Stomach (tissue), 19 donors: ENCODE measurements at places on chromosomes 7 and 10.

- peaks cover 10% of the 10 kb centered on the region for H3K4me1 ChIP-seq
- DNase-seq = no peak
- peak overlapping the region; percentile 5 for H3K27ac ChIP-seq
- no peaks in the 10 kb centered on the region for H3K27me3 ChIP-seq
- H3K36me3 ChIP-seq = no peaks in the 10 kb centered on the region
Measured at GRCh38 chr10:34102237-34102673, 712.8 kb downstream of the PARD3 start.

DNA sequence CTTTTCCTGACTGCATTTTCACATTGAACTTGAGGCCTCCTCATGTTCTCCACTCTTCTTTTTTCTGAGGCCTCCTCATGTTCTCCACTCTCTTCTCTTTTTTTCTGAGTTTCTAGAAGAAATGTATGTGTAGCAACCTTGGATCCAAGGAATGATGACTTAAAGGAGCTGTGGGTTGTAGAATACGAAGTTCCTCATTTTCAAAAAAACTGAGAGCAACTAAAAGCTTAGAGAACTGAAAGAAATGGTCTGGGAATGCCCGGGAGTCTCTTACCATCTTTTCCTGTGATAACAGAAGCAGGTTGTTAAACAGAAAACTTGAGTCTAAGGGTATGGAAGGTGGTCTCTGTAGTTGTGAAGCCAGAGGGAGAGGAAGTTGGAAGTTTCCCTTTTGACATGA, 32.8 kb downstream of the MRPS33 start:
- no peaks in the 10 kb centered on the region for H3K27me3 ChIP-seq
- H3K27ac ChIP-seq = no peak overlapping the region
- no peaks in the 10 kb centered on the region for H3K4me1 ChIP-seq

GRCh38 chr7:49127359-49127913, 203.1 kb downstream of the CDC14C start:
- H3K27ac ChIP-seq = no peak overlapping the region
- H3K36me3 ChIP-seq = no peaks in the 10 kb centered on the region
- H3K4me1 ChIP-seq = no peaks in the 10 kb centered on the region
- no peak for DNase-seq

- no peak overlapping the region for H3K4me3 ChIP-seq
- peak overlapping the region; percentile 99 for H3K27ac ChIP-seq
- H3K4me1 ChIP-seq = peaks cover 37% of the 10 kb centered on the region
Measured at GRCh38 chr10:63627881-63628296, 106.7 kb downstream of the REEP3 start.

- H3K27ac ChIP-seq = no peak overlapping the region
- DNase-seq = no peak
- no peak overlapping the region for H3K4me3 ChIP-seq
- H3K36me3 ChIP-seq = no peaks in the 10 kb centered on the region
- H3K27me3 ChIP-seq = no peaks in the 10 kb centered on the region
- H3K4me1 ChIP-seq = no peaks in the 10 kb centered on the region
Measured at GRCh38 chr7:142822714-142823113, 32.2 kb upstream of the EPHB6 start.

DNA sequence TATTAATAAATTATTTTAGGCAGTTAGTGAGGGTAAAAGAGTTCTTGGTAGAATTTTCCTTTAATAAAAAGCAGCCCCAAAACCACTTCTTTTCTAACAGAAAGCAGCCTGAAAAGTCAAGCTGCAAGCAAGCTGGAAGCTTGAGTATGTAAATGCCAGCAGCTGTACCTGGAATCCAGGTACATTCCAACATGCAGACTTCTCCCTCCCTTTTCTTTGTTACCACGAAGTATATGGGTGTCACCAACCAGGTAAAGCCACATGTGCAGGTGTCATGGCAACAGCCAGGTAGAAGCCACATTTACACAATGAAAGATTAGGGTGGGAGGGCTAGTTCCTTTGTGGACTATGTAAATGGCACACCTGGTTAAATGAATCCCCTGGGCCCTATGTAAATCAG, 114.6 kb downstream of the EPC1 start:
- no peaks in the 10 kb centered on the region for H3K27me3 ChIP-seq
- H3K27ac ChIP-seq = no peak overlapping the region
- no peak overlapping the region for H3K4me3 ChIP-seq
- H3K36me3 ChIP-seq = no peaks in the 10 kb centered on the region
- H3K4me1 ChIP-seq = no peaks in the 10 kb centered on the region

- H3K4me1 ChIP-seq = no peaks in the 10 kb centered on the region
- H3K27ac ChIP-seq = no peak overlapping the region
- H3K27me3 ChIP-seq = no peaks in the 10 kb centered on the region
- DNase-seq = no peak
- no peak overlapping the region for H3K4me3 ChIP-seq
- H3K36me3 ChIP-seq = no peaks in the 10 kb centered on the region
Measured at GRCh38 chr7:35446091-35446490, 192.2 kb upstream of the TBX20 start.

DNA sequence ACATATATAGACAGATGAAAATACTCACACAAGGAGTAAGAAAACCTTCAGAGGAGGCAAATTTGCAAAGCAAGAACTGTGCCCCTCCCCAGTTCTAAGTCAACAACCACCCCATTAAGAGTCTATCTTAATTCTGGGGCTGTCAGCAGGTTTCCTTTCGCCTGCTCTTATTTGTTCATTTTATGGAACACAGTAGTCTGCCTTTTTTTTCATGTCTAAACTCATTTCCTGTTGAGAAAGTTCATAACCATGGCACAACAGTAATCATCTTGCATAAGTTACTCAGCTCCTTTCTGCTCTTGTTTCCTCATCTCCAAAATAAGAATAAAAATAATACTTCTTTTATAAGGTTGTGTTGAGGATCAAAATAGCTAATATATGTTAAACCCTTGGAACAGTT, 25.8 kb upstream of the AMPH start:
- no peaks in the 10 kb centered on the region for H3K27me3 ChIP-seq
- H3K36me3 ChIP-seq = no peaks in the 10 kb centered on the region
- DNase-seq = no peak
- H3K27ac ChIP-seq = no peak overlapping the region

- H3K4me3 ChIP-seq = no peak overlapping the region
- H3K27me3 ChIP-seq = no peaks in the 10 kb centered on the region
- H3K4me1 ChIP-seq = peaks cover 8% of the 10 kb centered on the region
Measured at GRCh38 chr7:92611735-92612134, 21.5 kb upstream of the FAM133B start.

DNA sequence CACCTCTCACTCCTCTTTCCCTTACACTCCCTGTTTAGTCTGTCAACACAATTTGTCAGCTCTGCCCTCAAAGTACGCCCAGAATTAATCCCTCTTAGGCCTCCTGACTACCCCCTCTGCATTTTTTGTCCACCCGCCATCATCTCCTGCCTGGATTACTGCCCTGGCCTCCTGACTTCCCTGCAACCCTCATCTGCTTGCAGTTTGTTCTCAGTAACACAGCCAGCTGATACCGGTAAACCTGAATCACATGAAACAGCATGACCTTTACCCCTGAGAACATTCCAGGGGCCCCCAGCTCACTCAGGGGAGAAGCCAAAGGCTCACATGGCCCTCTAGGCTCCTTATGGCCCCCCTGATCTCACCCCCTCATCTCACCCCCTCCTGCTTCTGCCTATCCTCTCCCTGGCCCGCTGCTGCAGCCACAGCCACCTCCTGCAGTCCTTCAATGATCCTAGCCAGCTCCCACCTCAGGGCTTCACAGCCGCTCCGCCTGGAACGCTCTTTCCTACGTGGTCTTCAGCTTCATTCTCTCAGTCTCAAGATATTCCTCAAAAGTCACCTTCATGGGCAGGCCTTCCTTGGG, 8.9 kb downstream of the C10orf53 start:
- H3K4me1 ChIP-seq = no peaks in the 10 kb centered on the region
- no peak for DNase-seq
- peaks cover 34% of the 10 kb centered on the region for H3K27me3 ChIP-seq
- H3K36me3 ChIP-seq = no peaks in the 10 kb centered on the region
- H3K27ac ChIP-seq = no peak overlapping the region
- H3K4me3 ChIP-seq = no peak overlapping the region

DNA sequence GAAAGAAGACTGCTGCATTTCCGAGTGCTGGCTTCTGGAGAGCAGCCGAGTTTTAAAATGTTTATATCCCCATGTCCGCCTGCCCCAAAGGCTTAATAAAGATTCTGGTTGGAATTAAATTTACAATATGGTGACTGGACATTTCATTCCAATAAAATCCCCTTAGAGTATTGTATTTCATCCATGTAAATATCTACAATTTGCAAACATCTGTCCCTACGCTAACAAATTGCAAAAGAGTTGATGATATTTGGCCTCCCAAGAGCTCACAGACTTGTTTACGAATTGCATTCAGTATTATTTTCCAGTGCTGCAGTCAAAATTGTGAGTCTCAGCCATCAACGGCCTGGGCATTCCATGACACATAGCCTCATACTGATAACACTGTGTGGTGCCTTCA, 50.1 kb downstream of the PLEKHS1 start:
- no peak overlapping the region for H3K4me3 ChIP-seq
- no peaks in the 10 kb centered on the region for H3K27me3 ChIP-seq
- peaks cover 23% of the 10 kb centered on the region for H3K4me1 ChIP-seq

GRCh38 chr7:29797112-29797944, 9.0 kb upstream of the WIPF3 start:
- DNase-seq = no peak
- no peaks in the 10 kb centered on the region for H3K36me3 ChIP-seq
- no peak overlapping the region for H3K27ac ChIP-seq
- H3K27me3 ChIP-seq = no peaks in the 10 kb centered on the region
- H3K4me3 ChIP-seq = no peak overlapping the region
- no peaks in the 10 kb centered on the region for H3K4me1 ChIP-seq

DNA sequence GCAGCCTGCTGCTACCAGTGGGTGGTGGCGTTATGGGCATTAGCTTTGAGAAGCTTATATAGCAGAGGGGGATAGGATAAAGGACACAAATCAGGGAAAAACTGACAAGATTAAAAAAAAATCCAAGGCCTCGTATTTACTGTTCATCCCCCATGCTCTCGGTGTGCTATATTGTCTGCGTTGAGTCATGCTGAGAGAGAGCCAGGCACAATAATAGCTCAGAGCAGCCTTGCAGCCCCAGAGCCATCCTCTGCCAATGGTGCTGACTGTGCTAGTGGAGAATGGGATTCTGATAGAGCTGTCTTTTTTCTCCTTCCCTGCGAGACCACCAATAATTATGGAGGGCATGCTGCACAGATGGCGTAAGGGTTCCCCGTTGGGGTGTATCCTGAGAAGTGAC, 51.7 kb upstream of the FZD1 start:
- no peak overlapping the region for H3K4me3 ChIP-seq
- H3K27ac ChIP-seq = no peak overlapping the region
- DNase-seq = no peak
- no peaks in the 10 kb centered on the region for H3K4me1 ChIP-seq

DNA sequence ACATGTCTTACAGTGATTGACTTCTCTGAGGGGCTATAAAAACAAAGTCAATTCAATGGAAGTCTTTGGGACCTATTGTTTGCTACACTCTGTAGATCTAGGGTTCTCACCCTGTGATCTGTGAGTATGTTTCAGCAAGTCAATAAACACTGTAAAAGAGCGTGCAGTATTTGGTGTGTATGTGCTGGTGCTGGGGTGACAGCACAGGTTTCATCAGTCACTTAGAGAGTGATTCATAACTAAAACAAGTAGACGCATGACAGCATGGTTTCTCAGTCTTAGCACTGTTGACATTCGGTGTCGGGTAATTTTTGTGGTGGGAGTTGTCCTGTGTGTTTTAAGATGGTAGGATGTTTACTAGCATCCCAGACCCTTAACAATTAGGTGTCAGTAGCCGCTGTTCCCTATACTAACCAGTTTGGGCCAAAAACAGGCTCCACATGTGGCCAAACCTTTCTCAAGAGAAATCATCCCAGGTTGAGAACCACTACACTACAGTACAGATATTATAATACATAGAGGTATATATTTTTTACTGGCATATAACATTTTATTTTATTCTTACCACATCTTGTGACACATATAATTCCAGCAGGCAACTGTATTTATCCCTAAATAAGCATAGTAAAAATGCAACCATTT, 411.8 kb downstream of the ARL4A start:
- no peaks in the 10 kb centered on the region for H3K27me3 ChIP-seq
- DNase-seq = no peak
- H3K4me3 ChIP-seq = no peak overlapping the region
- H3K36me3 ChIP-seq = no peaks in the 10 kb centered on the region

DNA sequence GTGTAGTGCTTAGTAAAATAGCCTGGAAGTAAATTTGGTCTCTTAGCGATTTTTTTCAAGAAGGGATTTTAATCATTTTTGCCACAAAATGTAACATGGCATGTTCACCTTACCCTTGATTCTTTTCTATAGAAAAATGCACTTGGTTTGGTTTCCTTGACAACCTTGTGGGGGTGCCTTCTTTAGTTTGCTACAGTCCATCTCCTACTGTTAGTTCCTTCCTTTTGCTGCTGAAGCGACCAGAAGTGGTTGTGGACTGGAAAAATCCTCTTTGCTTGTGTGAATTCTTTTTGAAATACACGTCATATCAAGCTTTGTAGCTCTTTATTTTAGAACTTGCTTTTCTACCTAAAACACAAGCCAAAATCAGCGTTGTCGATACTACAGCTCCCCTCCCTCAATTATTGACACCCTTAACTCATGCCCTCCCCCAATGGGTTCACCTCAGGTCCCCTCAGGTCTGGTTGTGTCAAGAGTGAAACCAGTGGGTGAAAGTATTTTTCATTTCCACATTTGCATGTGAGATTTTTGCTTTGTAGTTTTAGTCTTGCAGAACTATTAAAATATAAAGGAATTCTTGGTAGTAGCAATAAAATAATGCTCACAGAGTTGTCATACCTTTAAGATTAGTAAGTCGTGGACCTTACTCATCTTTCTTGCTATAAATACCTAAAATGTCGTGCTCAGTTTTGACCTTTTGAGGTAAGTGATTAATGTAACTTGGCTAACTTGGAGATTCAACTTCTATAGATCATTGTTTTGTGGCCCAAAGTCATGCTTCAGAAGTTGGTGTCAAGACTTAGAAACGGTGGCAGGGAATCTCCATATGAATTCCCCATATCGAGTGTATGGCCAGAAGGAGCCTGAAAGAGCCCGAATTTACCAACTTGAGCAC, 1.5 kb downstream of the ACTR3B start:
- no peak overlapping the region for H3K27ac ChIP-seq
- H3K4me3 ChIP-seq = peak overlapping the region; percentile 93
- no peaks in the 10 kb centered on the region for H3K27me3 ChIP-seq

GRCh38 chr10:106612381-106612780, 552.1 kb downstream of the SORCS1 start:
- no peak for DNase-seq
- no peaks in the 10 kb centered on the region for H3K4me1 ChIP-seq
- H3K27me3 ChIP-seq = no peaks in the 10 kb centered on the region
- no peak overlapping the region for H3K27ac ChIP-seq
